Fibroblast of the aortic adventitia (primary cell): ENCODE measurements at places on chromosomes 5 and 9.
A peak's percentile ranks its signal among the peaks of the same experiment; 100 is the strongest.

GRCh38 chr5:147303251-147303650, 68.4 kb downstream of the STK32A start:
- peak; percentile 18 for DNase-seq

DNA sequence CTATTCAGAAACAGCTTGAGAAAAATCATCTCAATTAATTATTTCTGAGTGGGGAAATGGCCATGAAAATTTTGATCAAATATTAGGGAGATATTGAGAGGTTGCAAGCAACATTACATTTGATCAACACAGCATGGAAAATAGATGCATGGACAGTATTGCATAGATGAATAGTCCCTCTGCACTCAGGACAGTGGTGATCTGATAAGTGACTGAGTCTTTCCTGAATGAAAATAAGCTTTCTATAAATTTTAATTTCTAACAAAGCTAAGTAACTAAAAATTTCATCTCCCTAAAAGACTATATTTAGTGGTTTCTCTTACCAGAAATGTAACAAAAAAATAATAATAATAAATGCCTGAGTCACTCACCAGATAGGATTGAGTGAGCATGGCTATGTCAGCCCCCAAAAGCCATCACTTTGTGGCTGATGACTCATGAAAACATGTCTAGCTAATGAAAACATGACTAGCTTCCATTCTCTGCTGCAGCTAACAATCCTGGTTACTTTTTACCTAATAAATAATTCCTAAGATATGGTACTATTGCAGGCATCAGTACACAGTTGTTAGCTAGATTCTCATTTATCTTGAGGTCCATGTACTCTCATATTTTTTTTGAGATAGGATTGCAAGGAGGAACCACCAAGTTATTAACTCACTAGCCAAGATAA, 1294.8 kb upstream of the ACO1 start:
- no peak for DNase-seq

DNA sequence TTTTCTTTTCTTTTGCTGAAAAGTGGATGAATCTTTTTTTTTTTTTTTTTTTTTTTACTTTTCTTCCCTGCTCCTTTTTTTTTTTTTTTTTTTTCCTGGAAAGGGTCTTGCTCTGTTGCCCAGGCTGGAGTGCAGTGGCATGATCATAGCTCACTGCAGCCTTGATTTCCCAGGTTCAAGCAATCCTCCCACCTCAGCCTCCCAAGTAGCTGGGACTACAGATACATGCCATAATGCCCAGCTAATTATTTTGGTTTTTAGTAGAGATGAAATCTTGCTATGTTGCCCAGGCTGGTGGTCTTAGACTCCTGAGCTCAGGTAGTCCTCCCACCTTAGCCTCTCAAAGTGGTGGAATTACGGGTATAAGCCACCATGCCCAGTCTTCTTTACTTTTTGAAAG, 20.9 kb downstream of the HSD17B4 start:
- DNase-seq, result no peak

GRCh38 chr9:126611193-126611591, 2.5 kb upstream of the LMX1B start:
- no peak for DNase-seq

DNA sequence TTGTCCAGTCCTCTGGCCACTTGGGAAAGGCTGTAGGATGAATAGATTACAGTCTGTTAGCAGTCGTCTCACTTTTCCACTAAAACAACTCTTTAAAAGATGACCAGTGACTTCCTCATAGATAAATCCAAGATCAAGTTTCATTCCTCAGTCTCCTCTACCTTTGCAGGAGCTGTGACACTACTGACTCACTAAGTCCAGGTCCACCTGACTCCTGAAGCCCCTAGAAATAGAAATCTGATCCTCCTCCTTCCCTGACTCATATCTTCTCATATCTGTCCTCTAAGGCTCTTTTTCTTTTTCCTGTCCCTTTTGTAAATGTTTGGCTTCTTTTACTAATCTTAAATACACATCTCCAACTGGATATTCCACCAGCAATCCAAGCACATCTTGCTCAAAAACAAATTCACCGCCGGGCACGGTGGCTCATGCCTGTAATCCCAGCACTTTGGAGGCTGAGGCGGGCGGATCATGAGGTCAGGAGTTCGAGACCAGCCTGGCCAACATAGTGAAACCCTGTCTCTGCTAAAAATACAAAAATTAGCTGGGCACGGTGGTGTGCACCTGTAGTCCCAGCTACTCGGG, 2.6 kb downstream of the CCDC125 start:
- no peak for DNase-seq
